ENCODE measurements at places on chromosomes 7 and 10. TPM values are rescaled to one million over a fixed set of nuclear protein-coding genes. Genes with fewer than 3 reads are reported as not detected.

Gene MRLN
- not detected for total RNA-seq

Gene HMX3
- total RNA-seq = not detected

Gene SPDYE2B
- not detected for total RNA-seq

Gene OGDHL
- total RNA-seq = 0.28 TPM

Gene ACSM6
- total RNA-seq = not detected

Gene VGF
- 0.14 TPM for total RNA-seq

Data from foreskin keratinocyte (primary cell).